ENCODE measurements at places on chromosomes 12 and 14.

DNA sequence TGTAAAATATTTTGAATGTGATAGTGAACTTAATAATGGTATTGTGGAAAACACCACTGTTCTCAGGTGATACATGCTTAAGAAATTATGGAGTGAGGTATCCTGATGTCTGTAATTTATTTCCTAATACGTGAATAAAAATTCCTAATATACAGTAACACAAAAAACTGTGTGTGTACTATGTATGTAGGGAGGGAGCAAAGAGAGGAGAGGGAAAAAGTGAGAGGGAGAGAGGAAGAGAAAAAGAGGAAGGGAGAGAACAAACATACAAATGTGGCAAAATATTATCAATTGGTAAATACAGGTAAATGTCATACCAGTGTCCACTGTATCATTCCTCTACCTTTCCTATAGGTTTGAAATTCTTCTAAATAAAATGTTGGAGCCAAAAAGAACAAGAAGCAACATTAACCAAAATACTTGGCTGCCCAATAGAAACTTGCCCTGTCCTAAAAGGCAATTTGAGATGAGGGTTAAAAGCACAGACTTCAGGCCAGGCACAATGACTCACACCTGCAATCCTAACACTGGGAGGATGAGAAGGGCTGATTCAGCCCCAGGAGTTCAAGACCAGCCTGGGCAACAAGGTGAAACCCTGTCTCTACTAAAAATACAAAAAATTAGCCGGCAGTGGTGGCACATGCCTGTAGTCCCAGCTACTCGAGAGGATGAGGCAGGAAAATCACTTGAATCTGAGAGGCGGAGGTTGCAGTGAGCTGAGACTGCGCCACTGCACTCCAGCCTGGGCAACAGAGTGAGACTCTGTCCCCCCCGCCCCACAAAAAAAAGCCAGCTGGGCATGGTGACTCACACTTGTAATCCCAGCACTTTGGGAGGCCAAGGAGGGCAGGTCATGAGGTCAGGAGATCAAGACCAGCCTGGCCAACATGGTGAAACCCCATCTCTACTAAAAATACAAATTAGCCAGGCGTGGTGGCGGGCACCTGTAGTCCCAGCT, 14.5 kb downstream of the R3HDM2 start:
- DNase-seq = no peak

DNA sequence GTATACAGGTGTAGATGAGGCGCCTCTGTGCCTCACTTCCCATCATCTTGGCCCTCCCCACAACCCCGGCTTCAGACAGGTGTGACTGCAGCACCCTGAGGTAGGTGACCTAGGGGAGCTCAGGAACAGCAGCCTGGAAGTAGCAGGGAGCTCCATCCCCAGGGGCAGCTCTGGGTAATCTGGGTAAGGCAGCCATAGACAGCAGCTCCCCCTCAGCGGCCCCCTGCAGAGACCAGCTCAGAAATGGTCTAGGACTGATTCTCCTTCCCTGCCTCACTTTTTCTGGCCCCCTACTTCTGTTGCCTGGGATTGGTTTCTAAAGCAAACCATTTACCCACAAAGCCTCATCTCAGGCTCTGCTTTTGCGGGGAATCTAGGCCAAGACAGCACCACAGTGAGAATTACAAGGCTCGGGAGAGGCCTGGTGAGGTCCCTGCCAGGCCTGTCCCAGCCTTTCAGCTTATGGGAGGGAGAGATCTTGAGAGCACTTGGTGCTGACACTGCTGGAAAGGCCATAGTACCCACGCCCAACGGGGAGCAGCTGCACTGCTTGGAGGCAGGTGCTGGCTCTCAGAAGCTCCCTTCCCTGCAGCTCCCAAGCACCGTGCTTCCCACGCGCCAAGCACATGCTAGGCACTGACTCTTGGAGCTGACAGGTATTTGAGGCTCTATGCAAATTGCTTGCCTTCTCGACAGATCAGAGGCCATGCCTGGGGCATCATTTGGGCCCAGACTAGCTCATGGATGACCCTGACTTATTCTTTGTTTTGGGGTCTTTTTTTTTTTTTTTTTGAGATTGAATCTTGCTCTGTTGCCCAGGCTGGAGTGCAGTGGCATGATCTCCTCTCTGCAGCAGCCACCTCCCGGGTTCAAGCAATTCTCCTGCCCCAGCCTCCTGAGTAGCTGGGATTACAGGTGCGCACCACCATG, 45.1 kb upstream of the TRAF3 start:
- DNase-seq = no peak

DNA sequence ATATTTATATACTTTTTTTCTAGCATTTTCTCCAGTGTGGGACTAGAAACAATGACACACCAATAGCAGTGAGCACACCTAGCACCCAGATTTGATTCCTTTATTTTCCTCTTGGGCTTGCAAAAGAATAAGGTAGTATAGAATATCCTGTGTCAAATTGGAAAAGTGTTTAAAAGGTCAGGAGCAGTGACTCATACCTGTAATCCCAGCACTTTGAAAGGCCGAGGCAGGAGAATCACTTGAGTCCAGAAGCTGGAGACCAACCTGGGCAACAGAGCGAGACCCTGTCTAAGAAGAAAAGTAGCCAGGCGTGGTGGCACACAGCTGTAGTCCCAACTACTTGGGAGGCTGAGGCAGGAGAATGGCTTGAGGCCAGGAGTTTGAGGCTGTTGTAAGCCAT, 53.8 kb upstream of the SGPP1 start:
- no peak for DNase-seq

DNA sequence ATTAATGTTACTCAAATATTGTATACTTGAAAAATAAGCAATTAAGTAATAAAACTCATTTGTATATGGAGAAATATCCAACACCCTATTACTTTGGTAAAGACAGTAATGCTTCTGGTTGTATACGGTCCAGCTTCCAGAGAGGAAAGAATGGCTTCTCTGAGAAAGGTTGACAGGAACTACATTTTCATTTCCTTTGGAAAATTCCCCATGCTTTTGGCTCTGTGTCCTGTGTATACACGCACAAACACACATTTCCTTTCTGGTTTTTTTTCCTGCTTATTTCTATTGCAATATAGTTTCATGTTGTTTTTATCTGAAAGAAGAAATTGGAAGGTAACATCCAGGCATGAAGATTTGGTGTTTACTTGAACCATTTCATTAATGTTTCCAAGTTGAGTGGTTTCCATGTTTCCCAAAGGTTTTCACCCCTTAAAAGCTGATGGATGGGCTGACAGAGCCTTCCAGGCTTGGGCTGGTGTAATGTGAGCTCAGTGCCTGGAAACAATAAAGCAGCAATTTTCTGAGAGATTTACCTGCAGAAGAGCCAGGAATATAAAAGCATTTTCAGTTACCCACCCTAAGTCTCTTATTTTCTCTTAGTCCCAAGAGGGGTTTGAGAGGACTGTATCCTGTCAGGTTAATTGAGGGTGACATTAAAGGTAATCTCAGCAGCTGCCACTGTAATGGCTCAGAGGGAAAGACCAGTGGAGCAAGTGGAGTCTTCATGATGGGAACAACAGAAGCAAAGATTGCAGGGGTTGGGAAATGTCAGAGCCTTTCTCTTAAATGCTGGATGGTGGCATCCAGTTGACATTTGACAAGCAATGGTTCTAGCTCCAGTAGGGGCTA, 33.4 kb upstream of the TMTC1 start:
- DNase-seq = no peak

DNA sequence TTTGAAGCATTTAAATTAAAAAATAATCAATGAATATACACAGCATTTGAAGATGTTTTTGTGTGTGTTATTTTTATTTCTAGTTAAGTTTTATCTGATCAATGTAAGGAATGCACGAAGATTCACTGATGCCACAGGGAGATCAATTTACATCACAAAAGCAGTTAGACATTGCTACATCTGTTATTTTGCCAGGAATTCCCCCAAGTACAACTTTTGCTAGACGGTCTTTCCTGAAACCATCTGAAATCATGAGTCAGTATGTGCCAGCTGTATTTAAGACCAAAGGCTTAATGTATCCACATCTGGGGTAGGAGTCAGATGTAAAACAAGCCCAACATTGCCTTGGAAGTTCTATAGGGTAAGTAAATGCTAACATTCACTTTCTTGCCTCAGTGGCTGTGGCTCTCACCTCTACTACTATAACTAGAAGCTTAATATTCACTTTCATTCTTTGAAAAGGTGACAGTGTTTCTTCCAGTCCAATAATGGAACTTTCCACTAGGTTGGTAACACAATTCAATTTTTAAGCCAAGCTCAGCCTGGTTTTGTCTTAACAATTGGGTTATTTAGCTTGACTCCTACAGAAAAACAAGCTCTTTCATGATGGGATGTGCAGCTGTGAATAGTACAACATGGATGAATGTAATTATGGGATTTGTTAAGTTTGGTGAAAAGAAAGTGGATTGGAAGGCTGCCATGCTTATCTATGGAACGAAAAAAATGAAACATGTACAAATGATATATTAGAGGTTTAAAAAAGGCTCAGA, 385.4 kb upstream of the TMEM132C start:
- no peak for DNase-seq

GRCh38 chr12:100716945-100717732, 77.4 kb upstream of the ANO4 start:
- no peak for DNase-seq

GRCh38 chr12:116015525-116015924, 262.0 kb downstream of the MED13L start:
- no peak for DNase-seq

DNA sequence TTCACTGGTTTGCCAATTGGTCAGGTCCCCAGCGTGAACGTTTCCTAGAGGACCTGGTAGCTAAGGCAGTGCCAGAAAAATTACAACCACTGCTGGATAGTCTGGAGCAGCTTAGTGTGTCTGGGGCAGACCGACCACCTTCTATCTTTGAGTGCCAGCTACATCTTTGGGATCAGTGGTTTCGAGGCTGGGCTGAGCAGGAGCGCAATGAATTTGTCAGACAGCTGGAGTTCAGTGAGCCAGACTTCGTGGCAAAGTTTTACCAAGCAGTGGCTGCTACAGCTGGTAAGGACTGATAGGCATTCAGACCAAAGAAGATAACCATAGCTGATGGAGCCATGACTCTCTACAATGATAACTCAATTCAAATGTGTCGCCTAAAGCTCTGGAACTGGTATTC, 2.5 kb downstream of the C14orf119 start:
- DNase-seq = no peak

- no peak for DNase-seq
These were observed 265.5 kb downstream of the CACNA1C start for GRCh38 chr12:2318286-2318685.

- DNase-seq = no peak
These were observed 24.6 kb downstream of the IQSEC3 start for GRCh38 chr12:91213-91612.

GRCh38 chr14:73526036-73526984, 10.6 kb upstream of the ACOT1 start:
- DNase-seq = no peak

DNA sequence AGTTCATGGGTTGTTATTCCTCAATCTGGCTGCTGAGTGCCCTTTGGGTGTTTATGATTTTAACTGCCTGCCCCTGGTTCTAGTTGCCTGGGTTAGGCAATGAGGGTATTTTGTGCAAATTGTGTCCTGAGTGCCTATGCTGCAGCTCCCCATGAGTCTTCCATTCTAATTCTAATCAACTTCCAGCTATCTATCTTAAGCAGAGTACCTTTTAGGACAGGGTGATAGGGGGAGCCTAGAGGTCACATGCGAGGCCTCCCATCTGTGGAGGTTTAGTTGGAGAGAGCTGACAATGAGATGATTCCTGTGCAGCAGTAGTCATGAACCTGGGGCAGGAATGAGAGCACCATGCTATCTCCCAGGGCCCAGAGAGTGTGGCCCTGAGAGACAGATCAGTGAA, 225.9 kb upstream of the PLEKHG7 start:
- DNase-seq = no peak

- DNase-seq = no peak
These were observed 26.9 kb downstream of the IFNG-AS1 start for GRCh38 chr12:68016136-68016535.

DNA sequence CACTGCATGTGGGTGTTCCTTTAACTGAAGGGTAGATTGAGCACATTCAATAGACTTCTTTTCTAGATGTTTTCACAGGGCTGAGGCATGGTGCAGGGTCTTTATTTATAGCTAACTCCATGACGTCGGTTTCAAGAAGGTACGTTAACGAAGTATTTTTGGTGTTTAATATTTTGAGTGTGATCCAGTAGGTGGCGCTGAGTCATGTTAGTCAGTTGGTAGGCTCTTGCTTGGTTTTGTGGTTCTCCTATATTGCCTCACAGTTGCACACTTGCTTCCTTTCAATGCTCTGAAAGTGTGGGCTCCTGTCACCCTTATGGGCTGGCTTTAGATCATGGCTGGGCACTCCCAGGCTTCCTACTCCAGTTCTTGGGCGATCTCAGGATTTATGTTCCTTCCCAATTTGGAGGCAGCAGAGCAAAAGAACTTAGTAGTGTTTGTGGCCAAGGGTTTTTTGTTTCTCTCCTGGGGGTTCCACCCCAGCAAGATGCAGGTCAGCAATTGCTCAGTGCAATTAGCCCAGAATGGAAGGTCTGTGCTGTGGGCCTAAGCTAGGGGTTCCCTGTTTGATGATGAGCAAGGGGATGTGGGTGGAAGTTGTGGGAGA, 471.6 kb upstream of the FOXG1 start:
- DNase-seq = no peak

DNA sequence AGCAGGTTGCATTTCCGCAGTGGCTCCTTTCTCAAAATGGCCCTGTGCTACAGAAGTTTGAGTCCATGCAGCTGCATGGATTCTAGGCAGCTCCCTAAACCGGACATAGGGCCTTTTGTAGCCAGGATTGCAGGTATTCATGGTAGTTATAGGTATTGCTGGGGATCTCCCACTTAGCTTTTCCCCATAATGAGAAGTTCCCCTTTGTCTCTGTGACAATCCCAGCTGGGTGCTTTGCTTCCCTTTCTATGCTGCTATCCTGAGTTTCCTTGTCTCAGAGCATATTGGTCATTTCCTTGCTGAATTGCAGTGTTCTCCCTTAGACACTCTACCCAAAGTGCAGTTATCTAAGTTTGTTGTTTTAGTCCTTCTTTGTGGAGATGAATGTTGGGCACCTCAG, 120.9 kb upstream of the MIS18BP1 start:
- DNase-seq = no peak

- DNase-seq = no peak
These were observed 6.7 kb upstream of the TESC start for GRCh38 chr12:117105902-117106301.

GRCh38 chr12:30063435-30063945, 279.7 kb upstream of the TMTC1 start:
- no peak for DNase-seq

GRCh38 chr14:100341301-100342031, 18.3 kb downstream of the SLC25A47 start:
- no peak for DNase-seq

GRCh38 chr12:95736631-95737030, 53.9 kb downstream of the NTN4 start:
- no peak for DNase-seq

GRCh38 chr12:72546106-72546505, 273.9 kb downstream of the TRHDE start:
- DNase-seq = no peak

- no peak for DNase-seq
These were observed 78.0 kb downstream of the NOC4L start for GRCh38 chr12:132222096-132222807.
